ENCODE measurements at places on chromosomes 12 and 14.

GRCh38 chr14:51441001-51441400 lies 201.0 kb downstream of the TMX1 start:
- DNase-seq, result no peak

DNA sequence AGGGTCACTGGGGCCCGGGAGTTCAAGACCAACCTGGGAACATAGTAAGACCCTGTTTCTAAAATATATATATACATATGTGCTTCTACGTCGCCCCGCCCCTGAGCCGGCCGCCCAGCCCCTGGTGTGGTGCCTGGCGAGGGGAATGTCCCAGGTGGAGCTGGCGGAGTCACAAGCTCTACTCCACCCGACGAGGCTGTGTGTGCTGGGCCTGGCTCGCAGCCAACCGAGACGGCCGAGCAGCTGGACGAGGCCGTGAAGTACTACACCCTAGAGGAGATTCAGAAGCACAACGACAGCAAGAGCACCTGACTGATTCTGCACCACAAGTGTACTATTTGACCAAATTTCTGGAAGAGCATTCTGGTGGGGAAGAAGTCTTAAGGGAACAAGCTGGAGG lies 22.1 kb upstream of the ITPK1 start:
- DNase-seq, result no peak

DNA sequence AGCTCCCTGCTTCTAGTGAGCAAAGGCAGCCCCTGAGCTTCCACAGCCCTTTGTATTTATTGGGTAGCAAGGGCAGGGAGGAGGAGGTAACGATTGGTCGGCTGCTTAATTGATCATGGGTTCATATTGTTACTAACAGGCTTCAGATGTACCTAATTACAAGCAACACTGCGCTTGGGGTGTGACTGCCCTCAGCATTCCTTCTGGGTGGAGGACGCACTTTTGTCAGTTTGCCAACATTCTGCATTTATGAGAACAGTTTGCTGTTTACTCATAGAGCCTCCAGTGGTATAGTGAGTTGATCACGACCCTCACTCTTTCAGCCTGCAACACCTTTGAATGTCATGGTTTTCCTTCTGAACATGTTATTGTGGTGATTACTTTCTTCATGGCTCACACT lies 9.6 kb downstream of the TSHR start:
- no peak for DNase-seq

GRCh38 chr12:104802208-104802607 lies 155.9 kb downstream of the SLC41A2 start:
- no peak for DNase-seq

- DNase-seq, result no peak
Observed at GRCh38 chr12:113488322-113488721, 16.7 kb upstream of the LHX5 start.

DNA sequence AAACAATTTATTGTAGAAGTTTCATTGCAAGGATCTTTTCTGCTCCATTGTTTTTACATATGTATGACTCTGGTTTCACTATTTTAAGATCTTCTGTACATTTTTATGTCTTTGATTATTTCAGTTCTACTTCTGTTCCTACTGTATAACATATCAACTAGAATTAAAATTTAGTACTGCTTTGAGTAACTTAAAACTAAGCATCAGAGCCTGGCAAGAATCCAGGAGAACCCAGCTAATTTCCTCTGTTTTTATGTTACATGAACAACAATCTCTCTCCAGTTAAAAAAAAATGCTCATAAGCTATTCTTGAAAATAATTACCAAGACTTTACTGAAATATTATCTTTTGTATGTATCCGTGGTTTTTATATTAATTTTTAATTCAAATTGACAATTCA lies 370.7 kb downstream of the TMTC2 start:
- no peak for DNase-seq

GRCh38 chr14:49363821-49364751 lies 222.1 kb downstream of the RPS29 start:
- DNase-seq, result no peak

GRCh38 chr12:5031958-5032357 lies 11.7 kb upstream of the KCNA5 start:
- DNase-seq, result no peak

- no peak for DNase-seq
Observed at GRCh38 chr14:100018482-100018881, 46.7 kb upstream of the EVL start.

Measured in amniotic stem cell (primary cell).